ENCODE measurements at places on chromosomes 6 and 20.

- peak; percentile 56 for DNase-seq
Measured at GRCh38 chr6:167485186-167485978, 160.5 kb downstream of the TTLL2 start.

GRCh38 chr20:9022376-9022775, 46.5 kb upstream of the PLCB4 start:
- DNase-seq: no peak

DNA sequence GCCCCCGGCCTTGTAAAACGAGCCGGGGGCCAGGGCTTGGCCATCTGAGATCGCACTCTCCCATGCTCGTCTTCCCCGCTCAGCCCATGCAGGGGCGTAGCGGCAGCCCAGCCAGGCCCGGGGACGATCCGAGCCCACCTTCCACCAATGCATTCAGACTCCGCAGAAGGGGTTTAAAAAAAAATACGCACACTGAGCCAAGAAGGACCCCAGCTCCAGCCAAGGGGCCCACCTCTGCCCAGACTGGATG, 320 bp downstream of the GSTA4 start:
- peak; percentile 79 for DNase-seq

GRCh38 chr6:37273690-37274089, 15.7 kb upstream of the TMEM217 start:
- no peak for DNase-seq

DNA sequence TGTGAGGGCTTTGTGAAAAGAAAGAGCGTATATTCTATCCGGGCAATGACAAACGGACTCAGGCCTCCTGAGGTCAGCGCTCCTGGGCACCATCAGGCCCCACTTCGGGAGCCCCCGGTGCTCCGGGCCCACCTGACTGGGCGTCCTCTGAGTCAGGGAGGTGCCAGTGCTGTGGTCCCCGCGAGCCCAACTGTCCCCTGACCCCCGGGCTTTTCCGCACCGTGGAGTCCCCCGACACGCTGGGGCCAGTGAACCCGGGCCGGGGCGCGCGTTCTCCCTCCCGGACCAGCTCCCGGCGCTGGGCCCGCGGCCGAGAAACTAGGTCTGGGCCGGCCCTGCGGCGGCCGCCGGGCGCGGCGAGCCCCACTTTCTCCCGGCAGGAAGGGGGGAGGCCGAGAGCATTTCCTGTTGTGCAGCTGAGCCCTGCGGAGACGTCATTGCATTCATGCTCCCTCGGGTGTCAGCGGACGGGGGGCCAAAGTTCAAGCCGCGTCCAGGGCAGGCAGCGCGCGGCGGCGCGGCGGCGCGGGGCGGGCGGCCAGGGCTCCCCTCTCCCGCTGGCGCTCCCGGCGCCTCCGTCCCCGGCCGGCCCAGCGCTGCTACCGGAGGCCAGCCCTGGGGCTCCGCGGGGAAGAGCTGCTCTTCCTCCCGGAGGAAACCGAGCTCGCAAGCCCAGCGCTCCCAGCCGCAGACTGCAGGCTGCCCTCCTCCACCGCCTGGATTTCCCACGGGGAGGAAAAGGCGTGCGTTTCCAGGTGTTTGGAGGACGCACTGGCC, 18.3 kb downstream of the HIVEP2 start:
- DNase-seq: peak; percentile 83

DNA sequence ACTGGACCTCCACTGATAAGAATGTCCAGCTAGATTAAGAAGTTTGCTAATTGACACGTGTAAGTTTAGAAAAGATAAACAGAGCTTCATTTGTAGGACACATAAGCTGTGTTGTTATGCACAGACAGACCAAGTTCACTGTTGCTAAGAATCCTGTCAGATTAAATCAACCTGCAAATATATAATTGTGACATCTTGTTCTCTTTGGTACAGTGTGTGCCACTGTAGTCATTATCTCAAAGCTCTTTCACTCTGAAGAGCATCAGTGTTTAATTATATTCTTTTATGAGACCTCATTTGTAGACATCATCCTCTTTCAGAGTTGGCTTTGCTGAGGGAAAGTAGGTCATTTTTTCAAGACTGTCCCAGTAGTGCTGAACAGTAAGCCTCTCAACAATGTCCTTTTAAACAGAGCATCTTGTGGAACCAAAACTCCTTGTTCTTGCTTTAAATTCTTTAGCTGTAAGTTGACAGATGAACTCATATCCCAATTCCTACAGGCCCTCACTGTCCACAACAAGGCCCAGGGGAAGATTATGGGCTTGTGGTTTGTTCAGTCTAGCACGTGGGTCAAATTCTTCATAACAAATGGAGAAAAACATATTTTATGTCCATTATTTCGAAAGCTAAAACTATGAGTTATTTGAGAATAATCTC, 252.4 kb downstream of the HDGFL1 start:
- no peak for DNase-seq

GRCh38 chr6:149895833-149896271, 2.1 kb downstream of the RAET1E start:
- DNase-seq: no peak

GRCh38 chr20:18832546-18833200, 19.1 kb downstream of the SCP2D1 start:
- DNase-seq: no peak

DNA sequence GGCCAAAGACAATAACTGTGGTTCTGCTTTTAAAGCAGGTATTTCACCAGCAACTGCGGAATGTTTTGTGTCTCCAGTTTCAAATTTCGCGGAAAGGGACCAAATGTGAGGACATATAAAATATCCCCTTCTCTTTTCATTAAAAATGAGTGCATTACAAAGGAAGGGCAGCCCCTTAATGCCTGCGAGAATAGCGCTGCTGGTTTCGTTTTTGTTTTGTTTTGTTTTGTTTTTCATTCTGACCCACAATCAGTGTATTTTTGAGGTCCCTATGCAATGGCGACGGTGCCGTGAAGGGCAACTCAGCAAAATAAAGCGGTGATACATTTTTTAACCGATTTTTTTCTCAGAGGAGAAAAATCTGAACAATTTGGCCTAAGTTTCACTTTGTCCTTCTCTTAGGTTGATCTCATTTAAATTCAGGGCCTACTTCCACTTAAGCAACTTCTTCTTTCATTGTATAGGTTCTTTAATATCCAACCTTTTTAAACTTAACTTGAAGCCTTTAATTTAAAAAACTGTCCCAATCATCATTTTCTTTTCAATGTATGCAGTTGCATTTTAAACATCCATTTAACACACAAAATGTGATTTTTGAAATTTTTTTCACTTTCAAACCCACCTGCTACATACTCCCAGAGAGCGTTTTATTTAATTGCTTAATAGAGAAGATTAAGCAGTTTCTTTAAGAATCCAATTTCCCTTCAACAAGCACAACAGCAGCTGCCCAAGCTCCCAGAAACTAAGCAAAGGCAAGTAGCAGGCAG, 2.9 kb upstream of the HIVEP2 start:
- DNase-seq: no peak

DNA sequence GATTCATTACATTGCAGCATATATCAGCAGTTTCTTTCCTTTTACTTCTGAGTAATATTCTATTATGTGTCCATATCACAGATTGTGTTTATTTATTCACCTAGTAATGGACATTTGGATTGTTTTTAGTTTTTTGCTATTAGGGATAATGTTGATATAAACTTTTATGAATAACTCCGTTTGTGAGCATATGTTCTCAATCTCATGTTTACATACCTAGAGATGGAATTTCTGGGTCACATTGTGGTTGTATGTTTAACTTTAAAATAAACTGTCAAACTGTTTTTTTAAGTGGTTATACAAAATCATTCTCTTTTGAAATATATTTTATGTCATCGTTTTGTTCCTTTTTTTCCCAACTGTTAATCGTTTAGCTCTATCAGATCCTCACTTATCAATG, 311.6 kb downstream of the MMUT start:
- DNase-seq: no peak

DNA sequence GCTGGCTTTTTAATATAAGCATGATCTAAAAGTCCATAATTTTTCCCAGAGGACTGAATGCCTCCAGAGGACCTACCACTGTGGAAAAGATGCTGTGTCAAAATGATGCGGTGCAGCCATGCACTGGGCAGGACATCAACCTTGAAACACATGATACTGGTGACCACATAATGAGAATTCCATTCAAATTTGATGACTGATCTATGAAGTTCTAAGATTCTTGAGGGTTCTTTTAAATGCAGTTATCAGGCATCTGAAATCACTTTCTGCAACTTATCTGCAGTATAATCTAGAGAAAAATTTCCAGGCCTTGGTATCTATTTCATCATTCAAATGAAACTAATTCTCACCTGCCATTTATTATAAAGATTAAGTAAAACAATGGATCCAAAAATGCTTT, 15.0 kb upstream of the MARCKS start:
- no peak for DNase-seq

GRCh38 chr6:53179961-53180651, 31.5 kb upstream of the GCM1 start:
- peak; percentile 48 for DNase-seq

DNA sequence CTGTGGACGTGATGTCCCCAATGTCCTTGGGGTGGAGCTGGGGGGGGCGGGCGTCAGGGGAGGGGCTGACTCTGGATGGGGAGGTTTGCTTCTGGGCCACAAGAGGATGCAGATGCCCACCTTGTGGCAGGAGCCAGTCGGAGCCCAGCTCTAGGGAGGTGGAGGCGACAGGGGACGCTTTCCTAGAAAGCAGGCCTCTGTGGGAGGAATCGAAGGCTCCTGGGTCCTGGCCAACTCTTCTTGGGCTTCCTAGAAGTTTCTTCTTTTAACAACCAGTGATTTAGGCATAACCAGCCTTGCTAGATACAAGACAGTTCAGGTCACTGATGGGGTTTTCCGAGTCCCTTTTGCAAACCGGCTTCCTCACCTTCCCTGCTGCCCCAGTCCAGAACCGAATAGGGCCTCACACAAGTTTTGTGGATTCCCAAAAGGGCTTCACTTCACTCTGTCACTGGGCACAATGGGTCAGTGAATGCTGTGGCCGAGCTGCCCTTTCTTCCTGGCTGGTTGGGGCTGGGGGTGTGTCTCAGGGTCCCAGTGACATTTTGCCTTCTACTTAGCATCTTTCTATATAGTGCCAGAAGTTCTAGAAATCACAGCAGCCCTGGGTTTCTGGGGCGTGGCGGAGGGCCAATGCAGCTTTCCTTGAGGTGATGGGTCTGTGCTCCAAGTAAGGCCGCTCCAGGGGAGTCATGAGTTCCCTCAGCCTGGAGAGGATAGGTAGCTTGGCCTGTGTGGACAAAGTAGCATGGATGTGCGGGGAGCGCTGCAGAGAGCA, 78.4 kb upstream of the FOXP4 start:
- DNase-seq: no peak

DNA sequence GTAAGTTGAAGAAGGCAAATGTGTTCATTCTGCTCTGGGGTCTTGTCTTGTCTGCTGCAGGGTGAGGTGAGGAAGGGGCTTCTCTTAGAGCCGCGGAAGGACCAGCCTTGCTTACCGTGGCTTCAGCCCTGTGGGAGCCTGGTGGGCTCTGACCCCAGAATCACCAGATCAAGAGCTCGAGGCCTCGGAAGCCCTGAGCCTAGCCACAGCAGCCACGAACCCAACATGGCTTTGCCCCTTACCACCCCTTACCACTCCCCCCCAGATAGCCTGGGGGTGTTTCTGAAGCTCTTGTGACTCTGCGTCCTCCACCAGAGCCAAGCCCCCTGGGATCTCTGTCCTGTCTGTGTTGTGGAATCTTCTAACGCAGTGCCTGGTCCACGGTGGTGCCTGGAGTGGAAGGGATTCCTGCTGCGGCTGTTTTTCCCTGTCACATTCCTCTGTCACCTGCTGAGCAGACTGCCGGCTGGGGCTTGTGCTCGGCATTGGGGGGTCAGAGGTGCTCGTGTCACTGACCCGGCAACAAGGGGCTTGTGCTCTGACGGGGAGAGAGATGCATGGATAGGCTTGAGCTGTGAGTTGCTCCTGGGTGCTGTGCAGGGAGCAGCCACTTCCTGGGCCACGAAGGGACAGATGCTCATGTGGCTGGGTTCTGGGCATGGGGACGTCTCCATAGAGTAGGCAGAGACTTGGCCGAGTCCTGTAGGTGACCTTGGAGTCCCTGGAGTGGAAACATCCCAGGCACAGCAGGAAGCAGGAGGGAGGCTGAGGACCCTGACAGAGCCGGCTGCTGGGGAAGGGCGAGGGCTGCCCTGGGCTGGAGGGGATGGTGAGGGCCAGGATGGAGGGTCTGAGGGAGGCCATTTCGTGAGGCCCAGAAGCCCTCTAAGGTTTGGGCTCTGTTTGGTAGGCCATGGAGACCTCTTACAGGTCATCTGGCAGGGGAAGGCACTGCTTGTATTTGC, 316.0 kb downstream of the QKI start:
- no peak for DNase-seq

DNA sequence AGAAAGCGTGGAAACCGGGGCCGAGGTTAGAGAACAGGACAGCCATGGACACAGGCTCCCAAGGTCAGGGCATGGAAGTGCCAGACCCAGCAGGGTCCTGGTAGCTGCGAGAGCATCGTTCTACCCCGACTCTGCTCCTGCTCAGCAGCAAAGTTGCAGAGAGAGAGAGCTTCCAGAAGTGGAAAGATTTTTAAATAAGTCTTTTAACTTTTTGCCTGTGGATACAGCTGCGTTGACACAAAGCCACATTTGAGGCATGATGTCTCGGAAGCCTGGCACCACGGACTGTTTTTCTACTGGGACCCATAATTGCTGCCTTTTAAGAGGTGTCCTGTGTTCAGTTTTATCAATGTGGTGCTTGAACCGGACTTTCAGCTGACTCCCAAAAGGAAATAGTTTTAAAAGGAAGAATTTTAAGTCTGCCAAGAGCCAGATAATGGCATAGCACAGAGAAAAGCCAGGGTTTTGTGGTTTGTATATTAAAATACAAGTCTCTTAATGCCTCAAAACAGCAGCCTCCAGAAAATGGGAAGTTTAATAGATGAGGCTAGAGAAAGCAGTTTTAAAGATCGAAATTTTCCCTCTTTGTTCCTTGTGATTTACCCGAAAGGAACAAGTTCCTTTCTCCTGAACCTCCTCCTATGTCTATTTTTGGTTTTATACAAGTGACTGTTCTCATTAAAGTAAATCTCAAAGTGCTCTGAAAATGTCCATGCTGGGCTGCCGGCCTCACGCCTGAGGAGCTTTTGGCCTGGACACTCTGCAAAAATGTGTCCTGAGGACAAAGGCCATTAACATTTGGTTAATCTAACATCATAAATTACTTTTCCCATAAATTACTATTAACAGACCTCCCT, 91.5 kb downstream of the RIN2 start:
- DNase-seq: peak; percentile 81

- DNase-seq: no peak
Measured at GRCh38 chr20:36572701-36573102, 695 bp upstream of the TGIF2 start.

DNA sequence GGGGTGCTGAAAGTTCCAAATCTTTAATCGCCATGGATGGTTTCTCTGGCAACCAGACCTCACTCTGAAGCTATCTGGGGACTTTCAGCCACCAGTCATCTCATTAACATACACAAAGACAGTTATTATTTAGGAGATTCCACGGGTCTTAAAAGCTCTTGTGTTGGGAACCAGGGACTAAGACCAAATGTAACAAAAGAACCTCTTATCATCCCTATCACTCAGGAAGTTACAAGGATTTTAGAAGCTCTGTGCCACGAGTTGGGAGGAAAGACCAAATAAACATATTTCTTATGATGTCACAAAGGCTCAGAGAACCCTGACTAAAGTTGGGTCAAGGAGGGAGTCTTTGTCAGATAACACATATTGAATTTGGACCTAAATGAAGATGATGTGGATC, 17.7 kb downstream of the GPX6 start:
- DNase-seq: no peak

- DNase-seq: no peak
Measured at GRCh38 chr20:23667666-23668065, 21.2 kb downstream of the CST4 start.

- DNase-seq: no peak
Measured at GRCh38 chr20:57742507-57743181, 32.8 kb upstream of the PMEPA1 start.

GRCh38 chr6:78268591-78269452, 598.5 kb upstream of the IRAK1BP1 start:
- no peak for DNase-seq
